Stimulated activated CD8-positive, alpha-beta memory T cell treated with anti-CD3 and anti-CD28 coated beads, Interleukin-7, amount 100 ng/mL, for 1 hour (primary cell): ENCODE measurements at places on chromosomes 11 and 22.

DNA sequence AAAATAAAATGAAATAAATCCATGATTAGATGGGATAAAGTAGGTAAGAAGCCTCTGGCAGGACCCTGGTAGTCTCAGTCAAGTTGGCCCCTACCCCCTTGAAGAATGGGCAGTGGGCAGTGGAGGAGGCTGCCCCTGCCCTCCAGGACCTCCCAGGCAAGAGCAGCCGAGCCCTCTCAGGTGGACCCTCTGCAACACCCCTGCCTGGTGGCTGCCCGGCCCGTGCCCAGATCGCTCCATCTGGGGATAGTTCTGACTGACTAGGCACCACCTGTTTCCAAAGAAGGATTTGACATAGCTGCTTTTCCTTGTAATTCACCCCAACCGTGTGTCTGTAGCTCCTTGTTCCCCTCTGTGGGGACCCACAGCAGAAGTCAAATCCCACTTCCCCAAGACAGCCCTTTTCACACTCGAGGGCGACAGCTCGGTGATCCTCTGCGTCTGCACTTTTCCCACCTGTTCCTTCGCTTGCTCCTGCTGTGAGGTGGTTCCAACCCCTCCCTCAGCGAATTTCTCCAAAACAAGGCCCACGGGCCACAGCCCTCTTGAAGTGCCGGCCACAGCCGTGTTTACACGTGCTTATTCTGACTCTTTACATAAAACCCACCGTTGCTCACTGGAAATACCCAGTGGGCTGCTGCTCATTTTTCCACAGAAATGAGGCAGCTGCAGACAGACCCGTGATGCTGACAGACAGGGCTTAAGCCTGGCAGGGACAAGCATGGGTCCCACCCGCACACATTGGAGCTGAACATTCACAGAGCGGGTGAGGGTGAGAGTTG, 5.5 kb upstream of the TMPRSS13 start:
- no peak for DNase-seq

- DNase-seq = no peak
Measured at GRCh38 chr11:57546869-57547475, 9.6 kb downstream of the SMTNL1 start.

- no peak for DNase-seq
Measured at GRCh38 chr22:17842386-17842785, 68.1 kb upstream of the BID start.

DNA sequence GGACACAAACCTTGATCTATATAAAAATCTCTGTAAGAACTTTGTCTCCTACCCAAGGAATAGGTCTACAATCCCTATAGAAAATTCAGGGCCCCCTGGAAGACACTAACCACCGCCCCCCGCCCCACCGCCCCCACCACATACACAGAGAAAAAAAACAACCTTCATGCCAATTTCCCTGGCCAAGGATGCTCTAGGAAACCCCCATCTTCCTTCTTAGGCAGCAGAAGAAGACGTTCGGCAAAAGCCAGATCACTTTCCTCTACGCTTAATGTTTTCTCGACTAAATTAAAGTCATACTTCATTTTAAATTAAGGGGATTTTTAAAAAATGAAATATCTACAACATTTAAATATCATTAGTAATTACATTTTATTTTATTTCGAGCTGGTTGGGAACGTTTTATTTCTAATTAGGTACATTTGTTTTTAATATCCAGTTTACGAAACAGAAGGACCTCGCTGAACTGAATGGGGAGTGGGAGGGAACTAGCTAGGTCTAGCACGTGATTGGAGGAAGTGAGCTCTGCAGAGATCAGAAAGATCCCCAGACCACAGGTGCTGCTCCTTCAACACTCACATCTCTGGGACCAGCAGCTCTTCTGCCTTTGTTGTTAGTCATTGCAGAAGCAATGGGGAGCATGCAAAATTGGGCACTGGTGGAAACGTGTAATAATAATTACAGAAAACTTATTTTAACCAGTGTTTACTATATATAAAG, 472.3 kb downstream of the MN1 start:
- DNase-seq = no peak

DNA sequence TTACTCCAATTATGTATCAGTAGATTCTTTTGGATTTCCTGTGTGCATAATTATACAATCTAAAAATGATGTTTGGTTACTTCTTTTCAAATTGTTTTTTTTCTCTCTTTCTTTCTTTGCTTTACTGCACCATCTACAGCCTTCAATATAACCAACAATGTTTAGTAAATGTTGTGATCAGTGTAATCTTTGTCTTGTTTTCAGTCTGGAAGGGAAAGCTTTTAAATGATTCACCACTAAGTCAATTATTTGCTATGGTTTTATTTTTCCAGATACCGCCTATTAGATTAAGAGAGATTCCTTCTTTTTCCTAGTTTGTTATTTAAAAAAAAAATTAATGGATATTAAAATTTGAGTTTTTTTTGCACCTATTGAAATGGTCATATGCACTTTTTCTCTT, 29.8 kb upstream of the ABTB2 start:
- DNase-seq = no peak

DNA sequence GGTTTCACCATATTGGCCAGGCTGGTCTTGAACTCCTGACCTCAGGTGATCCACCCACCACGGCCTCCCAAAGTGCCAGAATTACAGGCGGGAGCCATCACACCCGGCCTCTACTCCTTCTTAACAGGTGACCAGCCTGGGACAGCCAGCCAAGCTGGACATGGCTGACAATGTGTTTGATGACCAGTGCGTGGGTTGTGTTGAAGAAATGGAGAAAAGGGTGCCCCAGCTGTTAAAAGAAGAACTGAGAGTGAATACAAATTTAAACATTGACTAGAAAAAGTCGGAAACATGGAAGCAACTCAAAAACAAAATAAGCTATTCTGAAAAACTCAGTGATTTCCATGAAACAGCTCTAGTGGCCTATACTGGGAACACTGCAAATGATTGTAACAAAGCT, 86.5 kb upstream of the CLPB start:
- no peak for DNase-seq

- peak; percentile 52 for DNase-seq
Measured at GRCh38 chr11:67262731-67263675, 3.3 kb upstream of the GRK2 start.

DNA sequence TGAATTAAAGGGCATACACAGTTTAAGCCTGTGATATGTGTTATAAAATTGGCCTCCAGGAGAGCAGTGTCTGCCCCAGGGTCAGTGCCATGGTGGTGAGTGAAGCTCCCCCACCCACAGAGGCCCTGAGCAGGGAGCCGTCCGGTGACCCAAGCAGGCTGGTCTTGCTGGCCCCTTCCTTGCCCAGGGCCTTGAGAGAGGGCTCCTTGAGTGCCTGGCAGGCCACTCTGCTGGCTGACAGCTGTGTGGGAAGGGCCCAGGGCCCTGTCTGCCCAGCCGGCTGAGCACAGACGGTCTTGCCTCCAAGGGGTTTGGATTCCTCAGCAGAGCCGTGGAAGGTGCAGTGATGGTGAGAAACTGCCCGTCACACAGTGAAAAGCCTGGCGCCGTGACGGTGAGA, 25.9 kb downstream of the PTDSS2 start:
- DNase-seq = no peak

- DNase-seq = no peak
Measured at GRCh38 chr11:83726316-83726715, 440.1 kb upstream of the CCDC90B start.

DNA sequence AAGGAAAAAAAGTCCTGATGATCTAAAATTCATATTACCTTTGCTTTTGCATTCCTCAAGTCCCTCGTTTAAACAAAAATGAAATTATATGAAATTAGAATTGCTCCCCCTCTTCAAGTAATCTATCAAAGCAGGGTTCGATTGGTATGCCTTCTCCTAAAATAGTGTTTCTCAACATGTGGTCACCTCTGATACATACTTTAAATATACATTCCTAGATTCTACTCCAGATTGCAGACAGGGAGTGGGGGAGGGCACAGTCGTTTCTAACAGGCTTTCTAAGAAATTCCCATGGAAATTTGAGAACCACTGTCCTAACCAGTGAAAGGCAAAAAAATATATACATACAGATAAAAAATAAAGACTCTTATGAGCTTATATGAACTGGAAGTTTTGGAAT, 22.6 kb upstream of the IRAG1 start:
- no peak for DNase-seq

DNA sequence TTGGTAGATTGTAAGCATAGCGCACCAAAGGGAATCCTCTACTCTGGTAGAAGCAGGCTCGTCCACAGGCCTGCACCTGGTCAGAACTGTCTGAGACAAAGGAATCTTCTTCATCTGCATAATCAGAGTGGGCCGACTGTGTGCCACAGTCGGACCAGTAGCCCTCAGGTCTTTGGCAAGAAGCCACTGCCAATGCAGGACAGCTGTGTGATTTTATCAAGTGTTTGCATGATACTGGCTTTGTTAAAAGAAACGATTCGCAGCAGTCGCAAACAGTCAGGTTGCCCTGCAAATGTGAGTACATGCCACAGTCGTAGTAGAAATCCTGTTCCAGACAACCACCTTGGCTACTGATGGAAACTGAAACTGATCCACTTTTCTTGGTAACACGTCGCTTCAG, 4.9 kb upstream of the CCDC34 start:
- DNase-seq = no peak

DNA sequence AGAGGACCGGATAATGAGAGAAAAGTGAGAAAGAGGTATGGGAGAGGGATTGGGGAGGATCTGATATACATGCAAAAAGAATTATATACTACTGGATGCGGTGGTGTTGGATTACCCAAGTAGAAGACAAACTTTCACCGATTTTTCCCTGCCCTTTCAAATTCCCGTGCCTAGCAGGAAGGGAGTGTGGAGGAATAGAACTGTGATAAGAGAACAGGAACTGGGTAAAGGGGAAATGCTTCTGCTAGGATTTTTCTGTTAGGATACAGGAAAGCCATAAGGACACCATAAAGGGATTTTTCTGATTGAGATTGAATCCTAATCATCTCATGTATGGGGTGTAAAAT, 480 bp upstream of the MTMR2 start:
- no peak for DNase-seq

DNA sequence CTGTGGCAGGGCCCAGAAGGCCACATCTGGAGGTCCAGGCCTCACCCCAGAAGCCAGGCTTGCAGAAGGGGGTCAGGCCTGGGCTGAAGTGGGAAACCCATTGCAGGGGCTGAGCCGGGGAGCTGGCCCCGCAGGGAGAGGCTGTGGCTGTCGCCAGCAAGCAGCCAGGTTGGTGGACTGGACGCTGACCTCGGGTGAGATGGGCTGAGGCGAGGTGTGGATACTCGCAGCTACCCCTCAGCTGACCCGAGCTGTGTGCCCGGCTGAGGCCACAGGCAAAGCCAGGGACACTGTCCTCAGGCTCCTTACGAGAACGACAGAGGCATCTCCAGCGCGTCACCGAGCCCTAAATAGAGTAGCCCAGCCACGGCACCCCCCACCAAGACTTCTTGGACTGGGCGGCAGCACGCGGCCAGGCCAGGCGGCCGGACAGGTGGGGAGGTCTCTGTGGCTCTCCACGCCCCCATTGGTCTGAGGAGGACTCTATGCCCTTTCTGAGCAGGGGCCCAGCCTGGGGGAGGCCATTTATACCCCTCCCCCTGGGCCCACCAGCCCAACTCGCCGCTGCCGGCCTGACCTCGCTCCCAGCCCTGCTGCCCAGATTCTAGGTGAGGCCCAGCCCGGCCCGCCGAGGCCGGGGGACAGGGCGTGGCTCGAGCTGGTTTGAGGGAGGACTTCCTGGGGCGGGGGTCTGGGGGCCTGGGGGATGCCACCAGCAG, at the start of gene TNNI2:
TSS of gene TNNI2 (plus strand) at position 556 of the 719 bp plus-strand sequence. CDS start 716 bp downstream, outside the sequence.
- DNase-seq = no peak

GRCh38 chr22:45832959-45833580, 143.9 kb downstream of the WNT7B start:
- no peak for DNase-seq

DNA sequence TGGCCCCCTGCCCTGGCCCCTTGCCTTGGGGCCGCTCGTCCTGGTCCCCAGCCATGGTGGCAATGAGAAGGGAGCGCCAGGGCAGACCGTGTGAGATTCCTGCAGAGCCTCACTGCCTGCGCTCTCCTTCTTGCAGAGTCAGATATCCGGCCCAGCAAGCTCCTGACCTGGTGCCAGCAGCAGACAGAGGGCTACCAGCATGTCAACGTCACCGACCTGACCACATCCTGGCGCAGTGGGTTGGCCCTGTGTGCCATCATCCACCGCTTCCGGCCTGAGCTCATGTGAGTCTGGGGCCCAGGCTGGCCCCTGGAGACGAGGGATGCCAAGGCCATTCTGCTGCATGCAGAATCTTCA, 114.1 kb downstream of the MICAL2 start:
- DNase-seq = peak; percentile 81

DNA sequence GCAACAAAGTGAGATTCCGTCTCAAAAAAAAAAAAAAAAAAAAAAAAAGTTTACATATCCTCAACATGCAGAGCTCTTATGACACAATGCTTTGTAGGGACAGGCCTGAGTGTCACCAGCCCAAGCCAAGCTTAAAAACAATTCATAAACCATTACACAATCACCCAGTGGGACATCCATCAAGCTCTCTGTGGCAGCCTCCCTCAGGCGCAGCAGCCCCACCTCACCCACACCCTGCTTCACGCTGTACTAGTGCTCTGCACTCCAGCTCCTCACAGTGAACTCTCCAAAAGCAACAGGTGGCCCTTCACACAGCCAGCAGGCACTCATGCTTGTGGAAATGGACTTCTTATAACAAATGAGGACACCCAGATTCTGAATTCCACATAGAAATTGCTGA, 3.5 kb upstream of the FOXRED2 start:
- DNase-seq = no peak
